ENCODE measurements at places on chromosomes 11 and 22.
A peak's percentile ranks its signal among the peaks of the same experiment; 100 is the strongest.

DNA sequence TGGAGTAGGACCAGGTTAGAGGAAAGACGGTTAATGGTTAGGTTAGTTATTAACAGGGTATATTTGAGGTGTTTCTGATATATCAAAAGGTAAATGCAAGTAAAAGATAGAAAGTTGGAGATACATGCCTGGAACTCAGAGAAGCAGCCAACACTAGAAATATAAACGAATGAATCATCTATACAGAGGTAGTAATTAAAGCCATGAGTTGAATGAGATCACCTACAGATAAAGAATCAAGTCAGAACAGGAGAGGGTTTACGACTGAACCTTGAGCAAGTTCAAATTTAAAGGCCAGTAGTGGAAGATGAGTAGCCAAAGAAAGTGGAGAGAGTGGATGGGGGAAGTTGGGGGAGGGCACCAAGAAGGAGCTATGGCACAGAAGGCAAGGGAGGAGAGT is 73.9 kb downstream of the SPON1 start:
- DNase-seq: no peak

GRCh38 chr22:49448526-49448925 is 379.1 kb downstream of the BRD1 start:
- no peak for DNase-seq

DNA sequence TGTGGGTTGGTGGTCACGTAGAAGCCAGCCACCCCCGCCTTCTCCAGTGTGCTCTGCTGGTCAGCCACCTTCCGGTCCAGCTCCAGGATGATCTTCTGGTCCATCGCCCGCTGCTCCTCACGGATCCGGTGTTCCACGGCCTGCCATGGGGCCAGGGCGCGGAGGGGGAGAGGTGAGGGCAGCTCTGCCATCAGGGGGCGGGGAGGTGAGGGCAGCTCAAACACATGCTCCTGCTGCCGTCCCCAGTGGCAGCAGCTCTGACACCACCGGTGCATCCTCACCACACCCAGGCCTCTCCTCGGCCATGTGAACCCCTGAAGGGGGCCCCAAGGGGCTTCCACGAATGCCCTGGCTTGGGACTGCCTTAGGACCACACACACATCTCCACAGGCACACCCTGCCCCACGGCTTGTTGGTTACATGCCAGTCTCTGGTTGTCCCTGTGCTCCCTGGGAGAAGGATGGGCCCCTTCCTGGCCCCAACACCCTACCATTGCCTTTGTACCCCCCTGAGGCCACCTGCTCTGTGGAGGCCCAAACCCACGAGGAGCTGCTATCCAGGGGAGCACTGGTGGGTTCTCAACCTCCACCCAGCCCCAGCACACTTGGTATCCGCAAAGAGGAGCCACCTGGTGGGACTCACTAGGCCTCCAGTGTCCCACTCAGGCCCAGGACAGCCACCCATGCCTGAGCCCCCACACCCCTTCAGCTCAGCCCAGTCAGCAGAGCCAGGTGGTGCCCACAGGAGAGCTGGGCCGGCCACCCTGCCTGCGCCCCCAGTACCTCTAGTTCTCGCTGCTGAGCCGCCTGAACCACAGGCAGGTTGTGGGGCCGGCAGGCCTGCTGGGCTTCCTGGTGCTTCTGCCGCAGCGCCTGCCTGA is 4.3 kb downstream of the DGCR6L start:
- peak; percentile 2 for DNase-seq

- DNase-seq: peak; percentile 52
Observed at GRCh38 chr22:30212363-30212995, 34.1 kb downstream of the LIF start.

- DNase-seq: no peak
Observed at GRCh38 chr11:47928426-47928825, 51.9 kb upstream of the PTPRJ start.

GRCh38 chr22:17949642-17950473 is 74.5 kb downstream of the MICAL3 start:
- DNase-seq: no peak

DNA sequence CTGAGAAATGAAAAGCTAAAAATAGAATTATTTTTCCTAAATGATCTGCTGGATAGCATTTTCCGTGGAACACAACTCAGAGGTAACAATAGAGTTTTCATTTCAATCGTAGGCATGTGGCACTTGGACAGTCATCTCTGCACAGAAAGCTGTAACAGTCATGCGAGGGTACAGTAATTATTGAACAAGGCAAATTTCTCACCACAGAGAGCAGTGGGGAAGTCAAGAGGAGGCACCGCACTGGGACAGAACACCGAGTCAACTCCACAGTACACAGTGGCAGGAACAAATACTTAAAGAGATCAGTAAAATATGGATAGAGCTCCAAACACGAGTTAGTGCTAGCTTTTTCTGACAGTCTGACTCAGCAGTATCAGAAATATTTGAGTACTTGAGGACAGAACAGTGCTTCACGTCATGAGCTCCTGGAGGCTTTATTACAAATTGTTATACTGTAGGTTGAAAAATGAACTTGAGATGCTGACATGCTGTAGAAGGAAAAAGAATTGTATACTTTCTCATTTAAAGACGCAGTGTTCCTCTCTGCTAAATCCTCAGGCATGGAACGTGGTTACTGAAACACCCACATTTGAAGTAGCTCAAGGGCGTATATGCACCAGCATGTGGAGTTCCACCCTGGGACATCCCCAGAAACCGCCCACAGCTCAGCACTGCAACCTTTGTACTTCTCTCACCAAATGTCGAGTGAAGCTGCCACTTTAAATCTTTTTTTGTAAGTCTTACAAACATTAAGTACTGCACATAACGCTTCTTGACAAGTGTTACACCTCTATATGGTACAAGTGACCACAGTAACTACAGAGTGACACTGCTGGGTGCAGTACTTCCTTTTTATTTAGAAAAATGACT is 27.4 kb upstream of the YPEL1 start:
- DNase-seq: no peak

- peak; percentile 39 for DNase-seq
Observed at GRCh38 chr11:134385774-134386565, 26.1 kb downstream of the B3GAT1 start.

DNA sequence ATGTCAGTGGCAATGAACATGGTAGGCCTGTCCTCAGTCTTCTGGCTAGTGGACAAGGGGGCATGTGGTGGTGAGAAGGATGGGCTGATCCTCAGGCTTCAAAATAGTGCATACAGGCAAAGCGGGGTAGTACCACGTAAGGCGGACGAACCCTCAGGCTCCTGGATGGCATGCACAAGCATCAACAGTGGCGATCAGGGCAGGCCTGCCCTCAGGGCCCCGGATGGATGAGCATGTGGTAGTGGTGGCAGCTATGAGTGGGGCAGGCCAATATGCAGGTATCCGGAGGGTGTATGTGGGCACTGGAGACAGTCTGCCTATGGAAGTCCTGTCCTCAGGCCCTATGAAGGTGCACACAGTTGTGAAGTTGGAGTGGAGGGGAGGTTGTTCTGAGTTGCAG is 163.8 kb downstream of the GUCY1A2 start:
- no peak for DNase-seq

DNA sequence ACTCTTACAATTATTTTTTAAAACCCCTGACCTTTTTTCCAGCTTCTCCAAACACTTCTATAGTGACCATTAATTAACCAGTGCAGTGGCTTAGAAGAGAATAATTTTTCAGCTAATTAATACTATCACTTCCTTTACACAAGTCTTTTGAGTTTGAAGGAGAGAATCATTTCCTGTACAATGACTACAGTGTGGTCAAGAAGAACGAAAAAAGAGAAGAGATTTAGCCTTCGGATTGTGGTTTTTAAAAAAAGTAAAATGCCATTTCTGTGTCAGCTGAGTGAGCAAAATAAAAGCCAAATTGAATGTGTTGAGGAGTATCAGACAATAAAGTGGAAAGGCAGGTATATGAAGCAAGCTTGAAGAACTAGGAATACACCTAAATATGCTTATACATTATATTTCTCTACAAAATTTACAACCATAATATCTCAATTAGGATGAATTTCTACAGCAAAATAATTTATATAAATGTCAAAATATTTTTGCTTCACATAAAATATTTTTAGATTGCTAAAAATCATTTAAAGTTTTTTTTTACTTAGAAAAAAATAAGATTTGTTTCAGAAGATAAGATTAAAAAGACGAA is 1155.2 kb upstream of the CNTN5 start:
- no peak for DNase-seq

DNA sequence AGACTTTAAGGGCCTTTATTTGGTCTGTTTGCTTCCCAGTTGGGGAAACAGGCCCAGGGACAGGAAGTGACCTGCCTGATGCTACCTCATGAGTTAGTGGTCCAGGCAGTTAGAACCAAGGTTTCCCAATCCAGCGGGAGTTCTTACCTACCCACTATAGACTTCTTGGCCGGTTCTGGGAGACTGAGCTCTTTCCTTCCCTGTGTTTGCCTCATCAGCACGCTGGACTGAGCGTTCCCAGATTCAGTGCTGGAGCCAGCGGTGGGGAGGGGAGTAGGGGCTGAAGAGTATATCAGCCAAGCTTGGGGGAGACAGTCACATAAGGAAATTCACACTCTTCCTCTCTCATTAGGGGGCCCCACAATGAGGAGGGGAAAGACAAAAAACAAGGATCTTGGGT is 27.1 kb downstream of the TIMP3 start:
- no peak for DNase-seq

DNA sequence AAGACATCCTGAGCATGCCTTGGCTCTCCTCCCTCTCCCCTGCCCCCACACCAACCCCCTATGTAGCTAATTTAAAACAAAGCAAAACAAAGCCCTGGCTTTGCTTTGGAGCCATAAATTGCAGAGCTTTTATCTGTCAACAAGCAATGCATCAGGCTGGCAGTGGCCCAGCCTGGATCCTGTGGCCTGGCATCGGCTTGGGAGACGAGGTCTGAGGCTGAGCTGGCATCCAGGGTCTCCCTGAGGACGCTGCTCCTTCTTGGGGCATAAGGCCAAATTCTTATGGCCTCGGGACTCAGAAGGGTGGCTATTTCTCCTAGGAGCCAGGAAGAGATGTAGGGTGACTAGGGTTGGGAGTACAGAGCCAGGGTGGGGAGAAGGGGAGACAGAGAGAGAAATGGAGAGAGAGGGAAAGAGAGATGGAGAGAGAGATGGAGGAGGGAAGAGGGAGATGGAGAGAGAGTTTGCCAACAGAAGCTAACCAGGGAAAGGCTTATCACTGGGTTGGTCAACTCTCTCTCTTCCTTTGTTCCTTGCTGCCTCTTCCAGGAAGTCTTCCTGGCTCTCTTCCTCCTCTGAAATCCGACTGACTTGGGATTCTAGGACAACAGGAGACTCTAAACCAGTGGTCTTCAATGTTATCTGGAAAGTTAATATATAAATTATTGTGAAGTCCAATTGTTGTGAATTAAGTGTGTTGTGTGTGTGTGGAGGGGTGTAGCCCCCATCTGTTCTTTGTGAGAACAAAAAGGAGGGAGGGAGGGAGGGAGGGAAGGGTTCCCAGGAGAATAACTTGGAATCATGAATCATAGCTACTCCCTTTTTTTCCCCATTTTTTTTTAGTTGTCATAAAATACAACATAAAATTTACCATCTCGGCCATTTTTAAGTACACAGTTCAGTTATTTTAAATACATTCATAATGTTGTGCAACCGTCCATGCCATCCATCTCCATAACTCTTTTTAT is 29.1 kb downstream of the TSPAN18 start:
- DNase-seq: peak; percentile 20

DNA sequence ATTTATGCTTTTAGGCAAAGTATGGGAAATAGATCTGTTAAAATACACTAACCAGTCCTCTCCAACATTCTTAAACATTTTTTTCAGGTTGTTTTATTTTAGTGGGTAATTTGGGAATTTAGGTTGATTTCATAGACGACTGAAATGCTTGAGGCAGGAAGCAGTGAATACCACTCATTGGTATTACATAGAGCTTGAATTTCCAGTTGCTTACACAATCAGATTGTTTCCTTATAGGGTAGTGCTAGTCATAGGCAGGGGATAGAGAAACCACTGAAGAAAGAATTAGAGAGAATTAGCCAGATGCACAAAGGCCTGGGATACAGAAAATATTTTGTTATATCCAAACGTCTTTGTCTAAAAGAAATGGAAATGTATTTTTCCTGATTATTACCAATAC is 23.9 kb upstream of the LYVE1 start:
- DNase-seq: no peak

DNA sequence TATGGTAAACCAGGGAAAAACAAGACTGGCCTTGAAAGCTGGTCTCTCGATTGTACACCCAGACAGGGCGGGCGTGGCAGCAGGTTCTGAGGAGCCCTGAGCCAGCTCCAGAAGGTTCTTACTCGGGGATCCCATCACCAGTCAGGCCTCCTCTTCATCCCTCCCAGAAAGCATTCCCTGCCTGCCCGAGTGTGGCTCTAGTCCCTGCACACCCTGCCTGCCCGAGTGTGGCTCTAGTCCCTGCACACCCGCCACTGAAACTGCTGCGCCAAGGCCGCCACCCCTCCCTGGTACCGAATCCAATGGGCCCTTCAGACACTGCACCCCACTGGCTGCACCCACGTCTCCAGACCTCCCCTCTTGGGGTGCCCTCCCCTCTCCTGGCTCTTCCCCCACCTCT is 30.1 kb downstream of the KIAA0930 start:
- no peak for DNase-seq

- no peak for DNase-seq
Observed at GRCh38 chr11:133164986-133165385, 367.3 kb downstream of the OPCML start.

DNA sequence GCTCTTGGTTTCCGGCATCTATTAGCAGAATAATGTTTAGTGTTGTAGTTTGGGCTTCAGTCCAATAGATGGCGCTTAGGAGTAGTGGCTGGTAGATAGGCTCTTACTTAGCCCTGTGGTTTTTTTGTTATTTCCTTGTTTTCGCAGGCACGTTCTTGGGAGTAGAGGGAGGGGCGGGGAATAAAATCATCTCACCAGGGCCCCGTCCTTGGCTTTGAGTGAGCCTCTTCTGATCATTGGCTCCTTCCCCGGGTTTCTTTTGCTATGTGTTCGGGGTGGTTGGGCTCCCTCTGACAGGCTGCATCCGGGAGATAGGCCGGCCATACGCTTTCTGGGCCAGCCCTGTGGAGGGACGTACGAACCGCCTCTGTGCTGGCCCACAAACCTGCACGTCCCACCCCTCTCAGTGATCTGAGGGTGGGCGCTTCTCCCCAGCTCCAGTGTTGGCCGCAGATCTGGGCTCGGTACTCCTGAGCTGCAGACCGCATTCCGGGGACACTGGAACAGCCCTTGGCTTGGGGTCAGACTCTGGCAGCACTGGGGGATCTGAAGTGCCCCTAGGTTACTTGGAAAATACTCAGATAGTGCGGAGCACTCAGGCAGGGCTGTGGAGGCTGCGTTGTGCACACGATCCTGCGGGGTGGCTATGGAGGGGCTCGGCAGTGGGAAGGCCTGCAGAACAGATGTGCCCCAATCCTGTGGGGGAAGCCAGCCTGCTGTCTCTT is 217.0 kb downstream of the DYNC2H1 start:
- peak; percentile 29 for DNase-seq

- DNase-seq: no peak
Observed at GRCh38 chr11:8715501-8715900, 32.9 kb downstream of the RPL27A start.
